ENCODE measurements at places on chromosomes 1 and 21.

DNA sequence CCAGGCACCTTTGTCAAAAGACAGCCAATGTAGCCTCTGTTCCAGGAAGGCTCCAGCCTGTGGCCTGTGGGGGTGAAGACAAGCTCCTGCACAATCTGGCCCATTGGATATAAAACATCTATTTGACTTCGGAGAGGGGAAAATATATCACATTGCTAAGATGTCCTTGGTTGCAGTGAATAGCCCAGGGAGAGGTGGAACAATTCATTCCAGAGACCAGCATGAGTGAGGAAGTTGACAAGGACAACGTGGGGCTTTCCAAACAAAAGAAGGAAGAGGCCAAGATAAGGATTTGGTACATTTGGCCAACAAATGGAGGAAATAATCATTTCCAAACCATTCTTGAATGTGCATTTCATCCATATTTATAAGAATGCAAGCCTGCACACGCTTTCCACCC, 187.0 kb downstream of the ETS2 start:
- no peak for DNase-seq

GRCh38 chr1:161705537-161705936, 1.5 kb upstream of the FCRLA start:
- DNase-seq = no peak

- DNase-seq = no peak
These were observed 71.6 kb downstream of the RD3 start for GRCh38 chr1:211420389-211420788.

DNA sequence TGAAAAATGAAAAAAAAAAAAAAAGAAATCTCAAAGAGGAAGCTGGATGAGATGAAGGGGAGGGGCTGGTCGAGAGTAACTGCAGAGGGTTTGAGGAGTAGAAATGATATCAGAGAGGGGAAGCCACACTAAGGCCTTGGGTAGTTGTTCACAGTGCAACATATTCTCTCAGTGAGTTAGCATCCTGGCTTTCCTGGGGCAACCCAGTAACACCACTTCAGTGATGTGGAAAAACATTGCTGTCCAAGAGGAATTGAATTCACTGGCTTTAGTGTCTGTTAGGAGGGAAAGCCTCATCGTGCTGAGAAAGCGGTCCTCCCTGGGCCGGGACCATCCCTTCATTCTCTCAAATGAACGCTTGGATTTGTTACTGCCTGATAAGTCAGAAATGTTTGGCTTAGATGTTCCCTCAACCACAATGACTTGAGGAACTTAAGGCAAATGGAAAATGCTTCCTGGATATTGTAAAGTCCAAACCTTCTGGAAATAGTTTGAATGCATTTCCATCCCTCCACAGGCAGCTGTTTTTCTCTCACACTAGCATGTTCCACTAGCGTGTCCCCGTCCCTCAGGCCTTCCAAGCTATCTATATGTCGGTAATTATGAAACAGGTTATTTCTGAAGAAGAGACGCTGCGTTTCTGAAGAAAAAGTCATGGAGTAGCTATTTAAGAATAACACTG, 12.2 kb downstream of the TGFB2 start:
- no peak for DNase-seq

DNA sequence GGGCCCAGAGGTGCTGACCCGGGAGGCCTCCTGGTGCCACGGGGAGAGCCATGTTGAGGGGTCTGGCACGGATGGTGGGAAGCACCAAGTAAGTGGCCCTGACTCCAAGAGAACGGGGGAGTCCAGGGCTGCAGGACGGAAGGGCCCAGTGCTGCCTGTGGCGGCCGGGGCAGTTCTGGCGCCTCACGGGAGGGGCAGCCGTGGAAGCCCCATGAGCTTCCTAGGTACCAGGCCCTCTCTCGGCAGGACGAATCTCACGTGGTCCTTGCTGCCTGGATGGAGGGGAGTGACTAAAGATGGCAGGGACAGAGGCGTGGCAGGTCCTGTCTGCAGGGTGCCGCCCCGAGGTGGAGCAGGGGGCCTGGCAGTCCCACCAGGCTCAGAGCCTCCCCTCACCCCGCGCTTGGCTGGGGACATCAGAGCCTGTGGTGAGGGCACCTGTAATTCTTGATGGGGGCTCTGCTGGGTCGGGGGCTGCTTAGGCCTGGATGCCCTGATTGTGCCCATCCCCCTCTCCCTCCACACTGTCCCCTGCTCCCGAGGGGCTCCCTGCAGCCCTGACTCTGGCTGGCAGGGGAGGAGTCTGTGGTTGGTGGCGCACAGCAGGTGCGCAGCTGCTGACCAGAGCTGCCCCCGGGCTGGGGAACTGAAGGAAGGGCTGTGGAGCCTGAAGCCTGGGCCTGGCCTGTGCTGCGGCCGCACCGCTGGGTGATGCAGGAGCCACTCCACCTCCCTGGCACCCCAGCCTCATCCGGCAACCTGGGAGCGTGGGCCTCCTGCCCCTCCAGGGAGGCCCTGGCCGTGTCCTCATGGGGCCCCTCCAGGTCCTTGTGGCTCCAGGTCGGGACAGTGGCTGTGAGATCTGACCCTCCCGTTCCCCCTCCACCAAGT, 31.4 kb downstream of the POFUT2 start:
- no peak for DNase-seq

DNA sequence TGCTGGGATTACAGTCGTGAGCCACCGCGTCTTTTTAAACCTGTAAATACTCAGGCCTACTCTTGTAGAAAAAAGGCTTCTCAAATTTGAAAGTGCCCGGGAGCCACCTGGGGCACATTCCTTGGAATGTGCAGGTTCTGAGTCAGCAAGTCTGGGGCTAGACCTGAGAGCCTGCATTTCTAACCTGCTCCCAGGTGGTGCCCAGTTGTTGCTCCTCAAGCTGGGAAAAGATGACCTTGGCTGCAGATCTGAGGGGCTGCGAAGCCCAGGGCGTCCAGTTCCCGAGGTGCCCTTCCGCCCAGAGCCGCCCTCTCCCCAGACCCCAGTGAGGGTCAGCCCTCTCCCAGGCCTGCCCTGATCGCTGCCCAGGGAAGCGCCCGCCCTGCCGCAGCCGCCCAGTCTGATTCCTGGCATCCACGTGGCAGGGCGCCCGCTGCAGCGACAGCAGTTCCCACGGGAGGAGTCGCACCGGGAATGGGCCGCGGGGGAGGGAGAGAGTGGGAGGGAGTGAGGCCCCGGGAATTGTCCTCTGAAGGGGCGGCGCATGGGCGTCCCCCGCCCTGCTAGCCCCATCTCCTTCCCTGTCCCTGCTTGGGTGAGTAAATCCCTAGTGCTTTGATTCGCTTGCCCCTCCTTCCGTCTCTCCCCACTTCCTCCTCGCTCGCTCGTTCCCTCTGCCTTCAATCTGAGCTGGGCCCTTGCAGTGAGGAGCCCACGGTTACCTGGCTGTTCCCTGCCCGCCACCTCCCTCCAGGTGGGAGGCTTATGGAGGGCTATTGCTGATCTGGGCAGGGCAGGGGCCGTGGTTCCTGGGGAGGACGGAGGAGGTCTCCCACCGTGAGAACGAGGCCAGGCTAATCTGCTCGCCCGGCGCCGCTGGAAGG, 18.8 kb upstream of the TENT5B start:
- DNase-seq = no peak

DNA sequence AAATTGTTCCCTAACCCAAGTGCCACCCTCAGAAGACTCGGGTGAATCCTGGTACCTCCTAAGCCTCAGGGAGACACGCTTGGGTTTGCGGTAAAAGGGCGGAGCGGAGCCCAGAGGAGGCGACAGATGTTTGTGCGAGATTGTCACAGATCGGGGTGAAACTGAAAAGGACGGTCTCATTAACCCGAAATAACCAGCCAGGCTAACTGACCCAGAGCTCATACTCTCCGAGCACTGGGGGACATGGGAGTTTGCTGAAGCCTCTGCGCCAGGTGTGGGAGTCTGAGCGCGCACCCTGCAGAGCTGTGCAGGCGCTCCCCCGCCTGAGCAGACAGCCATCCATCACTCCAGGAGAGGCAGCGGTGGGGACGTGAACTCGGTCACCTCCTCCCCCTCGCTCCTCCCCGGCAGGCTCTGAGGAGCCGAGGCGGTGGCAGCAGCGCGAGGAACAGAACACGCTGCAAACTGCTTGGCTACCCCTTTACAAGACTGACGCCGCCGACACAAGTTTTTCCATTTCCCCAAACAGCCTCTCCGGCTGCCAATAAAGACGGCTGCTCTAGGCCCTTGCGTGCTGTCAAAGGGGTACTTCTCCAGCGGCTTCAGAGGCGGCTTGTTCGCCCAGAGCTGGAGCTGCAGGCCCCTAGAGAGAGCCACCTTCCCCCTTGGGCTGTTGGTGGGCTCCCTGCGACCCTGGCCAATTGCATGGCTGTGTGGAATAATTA, 43.5 kb downstream of the RRAGC start:
- no peak for DNase-seq

- DNase-seq = no peak
These were observed 44.0 kb downstream of the HTR6 start for GRCh38 chr1:19708567-19709110.

DNA sequence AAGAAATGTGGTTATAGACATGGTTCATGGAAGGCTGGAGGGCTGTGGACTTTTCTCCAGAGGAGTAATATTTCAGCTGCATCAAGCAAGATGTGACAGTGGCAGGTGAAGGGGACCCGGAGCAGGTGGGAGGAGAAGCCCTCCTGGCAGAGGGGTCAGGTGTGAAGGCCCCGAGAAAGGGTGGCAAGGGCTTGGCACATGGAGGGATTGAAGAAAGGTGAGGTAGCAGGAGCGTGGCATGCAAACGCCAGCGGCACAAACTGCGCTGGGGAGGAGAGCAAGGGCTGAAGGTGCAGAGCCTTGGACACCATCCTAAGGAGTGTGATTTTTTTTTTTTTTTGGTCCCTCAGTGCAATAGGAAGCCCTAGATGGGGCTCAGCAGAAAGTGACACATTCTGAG, 244.6 kb downstream of the TOMM20 start:
- DNase-seq = no peak

- DNase-seq = no peak
These were observed 112.1 kb downstream of the OLFM3 start for GRCh38 chr1:101884621-101885020.

DNA sequence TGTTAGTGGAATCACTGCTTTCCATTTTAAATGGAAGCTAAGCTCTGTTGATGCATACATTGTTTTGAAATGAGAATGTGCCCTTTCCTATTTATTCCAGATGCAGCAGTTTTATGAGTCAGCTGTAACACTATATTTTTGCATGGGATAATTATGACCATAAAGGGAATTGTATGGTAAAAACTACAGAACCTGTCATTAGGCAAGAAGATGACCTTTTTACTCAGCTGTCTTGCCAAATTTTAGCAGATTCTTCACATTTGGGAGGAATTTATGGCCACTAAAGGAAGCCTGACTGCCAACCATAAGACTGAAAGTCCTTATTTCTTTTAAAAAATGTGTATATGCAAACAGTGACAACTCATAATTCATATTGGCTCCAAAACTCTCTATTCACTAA, 356.3 kb upstream of the PRMT6 start:
- no peak for DNase-seq

DNA sequence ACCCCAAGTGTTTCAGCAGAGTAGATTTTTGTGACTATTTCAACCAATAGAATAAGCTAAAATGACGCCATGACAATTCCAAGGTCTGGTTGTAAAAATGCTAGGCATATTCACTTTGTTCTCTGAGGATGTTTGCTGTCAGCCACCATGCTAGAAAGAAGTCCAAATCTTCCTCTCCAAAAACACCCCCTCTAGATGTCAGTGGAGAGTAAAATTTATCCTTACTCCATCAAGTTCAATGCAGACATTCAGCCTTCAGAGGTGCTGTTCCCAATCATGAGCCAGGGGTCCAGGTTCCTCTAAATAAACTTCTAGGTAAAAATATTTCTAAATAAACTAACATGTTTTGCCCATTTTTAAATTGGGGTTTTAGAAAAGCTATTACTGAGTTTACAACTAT, 395.4 kb upstream of the ADAMTS5 start:
- DNase-seq = no peak

- DNase-seq = peak; percentile 67
These were observed 2.9 kb upstream of the PDZK1IP1 start for GRCh38 chr1:47192458-47193384.

- no peak for DNase-seq
These were observed 133.8 kb downstream of the CAMTA1 start for GRCh38 chr1:6918925-6919511.

GRCh38 chr1:116386042-116386441, 13.0 kb downstream of the ATP1A1 start:
- DNase-seq = no peak

DNA sequence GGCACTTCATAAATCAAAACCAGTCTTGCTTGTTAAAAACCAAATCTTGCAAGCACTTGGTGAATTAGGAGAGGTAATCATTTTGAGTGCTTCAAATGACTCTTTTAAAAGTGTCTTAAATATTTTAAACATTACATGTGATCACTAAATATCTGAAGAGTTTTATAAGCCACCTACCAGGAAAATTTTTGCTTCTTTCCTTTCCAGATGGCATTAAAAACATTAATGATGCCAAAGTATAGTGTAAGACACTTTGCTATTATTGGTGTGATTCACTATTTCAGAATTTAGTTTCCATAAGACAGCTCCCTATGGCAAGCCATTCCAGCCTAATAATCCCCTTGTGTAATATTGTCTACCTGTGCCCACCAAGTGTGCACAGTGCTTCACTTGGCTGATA, 548.8 kb upstream of the ADAMTS5 start:
- DNase-seq = no peak

DNA sequence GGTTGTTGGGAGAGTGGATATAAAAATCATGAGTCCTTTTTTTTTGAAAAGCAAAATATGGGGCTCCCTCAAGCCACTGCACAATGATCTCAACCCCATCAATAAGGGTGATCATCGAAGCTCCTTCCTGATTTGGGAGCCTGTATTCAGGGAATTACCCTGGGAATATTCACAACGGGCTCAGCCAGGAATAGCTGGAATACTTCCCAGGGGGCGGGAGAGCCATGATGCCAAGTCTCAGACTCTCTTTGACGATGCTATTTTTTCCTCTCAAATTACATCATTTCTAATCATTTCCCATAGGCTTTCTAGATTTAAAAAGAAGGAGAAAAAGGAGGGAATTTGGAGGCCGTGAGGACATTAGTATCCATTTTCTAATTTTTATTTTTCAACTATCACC, 18.4 kb downstream of the OLIG1 start:
- DNase-seq = no peak

GRCh38 chr1:27509127-27510080, 19.4 kb upstream of the WASF2 start:
- peak; percentile 2 for DNase-seq

GRCh38 chr1:207033302-207033701, 746 bp upstream of the C1orf116 start:
- DNase-seq = no peak

Measured in HuH-7.5 (cell line).